Hematopoietic multipotent progenitor cell (in vitro differentiated cells): ENCODE measurements at places on chromosomes 6 and 20. TPM values are rescaled to one million over a fixed set of nuclear protein-coding genes. Genes with fewer than 3 reads are reported as not detected.

OR2H2 gene
- total RNA-seq, result under 0.01 TPM

DNA sequence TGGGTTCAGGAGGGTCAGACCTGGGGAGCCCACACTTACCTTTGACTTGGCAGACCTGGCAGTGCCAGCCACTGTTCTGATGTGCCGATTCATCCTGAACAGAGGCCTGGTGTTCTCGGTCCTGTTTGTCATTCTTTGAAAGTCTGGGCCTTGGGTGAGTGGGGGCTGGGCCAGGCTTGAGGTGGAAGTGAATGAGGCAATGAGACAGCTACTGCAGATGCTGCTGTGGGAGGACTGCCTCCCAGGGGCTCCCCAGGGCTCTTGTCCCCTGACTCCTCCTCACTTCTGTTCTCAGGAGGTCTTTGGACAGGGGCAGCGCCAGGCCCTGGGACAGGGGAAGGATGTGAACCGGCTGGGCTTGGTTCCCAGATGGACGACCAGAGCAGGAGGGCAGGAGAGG, 5.6 kb upstream of the TREML4 start:
- DNase-seq, result no peak

DNA sequence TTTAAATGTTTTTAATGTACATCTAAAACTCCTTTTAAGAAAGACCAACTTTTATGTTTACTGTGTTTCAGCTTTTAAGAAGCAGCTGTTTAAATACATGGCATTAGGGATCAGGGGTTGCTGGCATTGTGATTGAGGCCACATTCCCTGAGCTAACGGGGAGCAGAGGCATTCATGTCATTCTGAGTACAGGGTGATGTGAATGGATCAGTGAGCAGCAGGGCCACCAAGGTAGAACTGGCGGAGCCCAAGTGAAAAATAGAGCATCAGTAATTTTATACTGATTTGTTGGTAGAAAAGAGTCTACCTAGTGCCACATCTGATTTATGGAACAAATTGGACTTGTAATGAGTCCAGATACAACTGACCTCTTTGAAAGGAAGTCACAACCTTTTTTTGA, 467.3 kb downstream of the ADGRB3 start:
- DNase-seq, result no peak

DNA sequence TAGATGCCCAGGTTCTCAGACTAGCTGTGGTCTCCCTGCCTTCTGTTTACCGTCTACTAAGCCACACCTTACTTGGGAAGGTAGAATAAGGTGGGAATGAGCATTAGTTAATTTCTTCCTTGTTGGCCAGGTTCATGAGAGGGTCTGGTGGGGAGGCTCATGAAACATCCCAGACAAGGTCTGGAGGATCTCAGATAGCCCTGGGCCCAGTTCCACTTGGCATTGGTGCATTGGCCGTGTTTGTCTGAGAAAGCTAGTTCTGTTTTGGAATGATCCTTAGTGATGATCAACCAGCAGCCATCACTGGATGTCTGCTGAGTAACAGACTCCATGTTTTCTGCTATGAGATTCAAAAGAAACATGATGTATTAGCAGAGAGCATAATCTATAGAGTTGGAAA, 155.1 kb downstream of the SLC24A3 start:
- DNase-seq, result no peak

- DNase-seq, result no peak
Observed at GRCh38 chr6:17869010-17869752, 118.3 kb downstream of the KIF13A start.

DNA sequence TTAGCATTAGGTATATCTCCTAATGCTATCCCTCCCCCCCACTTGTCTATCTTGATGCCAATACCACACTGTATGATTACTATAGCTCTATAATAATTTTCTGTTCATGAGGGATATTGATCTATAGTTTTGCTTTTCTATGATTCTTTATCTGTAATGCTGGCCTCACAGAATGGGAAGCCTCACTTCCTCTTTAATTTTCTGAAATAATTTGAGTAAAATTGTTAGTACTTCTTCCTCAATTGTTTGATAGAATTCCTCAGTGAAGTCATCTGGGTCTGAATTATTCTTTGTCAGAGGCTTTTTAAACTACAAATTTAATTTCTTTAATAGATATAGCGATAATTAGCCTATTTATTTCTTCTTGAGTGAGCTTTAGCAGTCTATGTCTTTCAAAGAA, 31.2 kb downstream of the SIRPD start:
- DNase-seq, result no peak

OTOR gene
- not detected for total RNA-seq

BPIFA1 gene
- not detected for total RNA-seq

GRCh38 chr20:830011-830521, 3.4 kb upstream of the FAM110A start:
- DNase-seq, result no peak

GRCh38 chr6:15682965-15683822, 20.4 kb upstream of the DTNBP1 start:
- DNase-seq, result no peak

DNA sequence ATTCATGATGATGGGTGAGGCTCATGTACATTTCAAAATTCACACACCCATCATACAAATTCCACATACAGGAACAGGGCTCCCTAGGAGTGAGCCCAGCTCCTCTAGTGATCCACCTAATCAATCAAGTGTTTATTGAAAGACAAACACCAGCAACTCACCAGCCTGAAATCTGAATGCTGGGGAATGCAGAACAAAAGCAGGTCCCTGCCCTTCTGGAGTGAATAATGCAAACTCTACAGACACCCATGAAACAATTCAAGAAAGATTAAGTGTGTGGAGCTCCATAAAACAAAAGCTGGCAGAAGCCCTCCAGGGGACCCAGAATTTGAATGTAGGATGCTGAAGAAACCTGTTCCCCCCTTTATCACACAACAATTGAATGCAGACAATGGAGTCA, 396.7 kb upstream of the JARID2 start:
- no peak for DNase-seq

DNA sequence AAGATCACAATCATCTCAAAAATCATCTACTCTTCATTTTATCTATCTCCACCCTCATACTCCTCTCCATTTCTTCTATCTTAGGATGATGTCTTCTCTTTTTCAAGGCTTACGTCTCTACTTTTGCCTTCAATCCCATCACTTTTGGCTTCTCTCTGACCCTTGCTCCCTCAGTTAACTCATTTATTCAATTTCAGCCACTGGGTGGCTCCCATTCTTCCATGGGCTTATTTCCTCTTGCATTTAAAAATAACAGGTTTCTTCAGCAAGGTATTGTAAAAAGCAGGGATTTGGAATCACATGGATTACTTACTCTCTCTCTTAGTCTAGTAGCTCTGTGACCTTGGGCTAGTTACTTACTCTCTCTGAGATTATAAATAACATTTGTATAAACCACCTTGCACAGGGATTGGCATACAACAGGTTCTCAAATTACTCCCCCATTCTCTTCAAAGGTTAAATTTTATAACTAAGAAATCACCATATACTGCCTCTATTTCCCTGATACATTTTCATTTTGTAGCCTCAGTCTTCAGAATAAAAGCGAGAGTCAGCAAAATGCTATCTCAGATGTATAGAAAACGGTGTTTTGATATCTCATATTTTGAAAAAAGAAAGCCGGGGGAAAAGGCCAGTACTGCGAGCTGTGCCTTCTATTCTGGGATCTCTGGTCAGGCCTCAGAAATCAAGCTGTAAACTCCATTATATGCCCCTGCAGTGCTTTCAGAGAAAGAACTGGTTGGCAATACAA, 5.5 kb downstream of the ZSCAN12 start:
- no peak for DNase-seq

GRCh38 chr20:49544535-49544934, 23.4 kb downstream of the PTGIS start:
- no peak for DNase-seq

CALHM6 gene
- 77.8 TPM for total RNA-seq

CST7 gene
- total RNA-seq, result 18.6 TPM

GRCh38 chr6:24874128-24874527, 61.6 kb downstream of the RIPOR2 start:
- no peak for DNase-seq

TCP11 gene
- 2.2 TPM for total RNA-seq

KCNQ5 gene
- total RNA-seq, result 6.7 TPM

POU5F1 gene
- total RNA-seq, result not detected

TMEM217 gene
- 13.7 TPM for total RNA-seq

DNA sequence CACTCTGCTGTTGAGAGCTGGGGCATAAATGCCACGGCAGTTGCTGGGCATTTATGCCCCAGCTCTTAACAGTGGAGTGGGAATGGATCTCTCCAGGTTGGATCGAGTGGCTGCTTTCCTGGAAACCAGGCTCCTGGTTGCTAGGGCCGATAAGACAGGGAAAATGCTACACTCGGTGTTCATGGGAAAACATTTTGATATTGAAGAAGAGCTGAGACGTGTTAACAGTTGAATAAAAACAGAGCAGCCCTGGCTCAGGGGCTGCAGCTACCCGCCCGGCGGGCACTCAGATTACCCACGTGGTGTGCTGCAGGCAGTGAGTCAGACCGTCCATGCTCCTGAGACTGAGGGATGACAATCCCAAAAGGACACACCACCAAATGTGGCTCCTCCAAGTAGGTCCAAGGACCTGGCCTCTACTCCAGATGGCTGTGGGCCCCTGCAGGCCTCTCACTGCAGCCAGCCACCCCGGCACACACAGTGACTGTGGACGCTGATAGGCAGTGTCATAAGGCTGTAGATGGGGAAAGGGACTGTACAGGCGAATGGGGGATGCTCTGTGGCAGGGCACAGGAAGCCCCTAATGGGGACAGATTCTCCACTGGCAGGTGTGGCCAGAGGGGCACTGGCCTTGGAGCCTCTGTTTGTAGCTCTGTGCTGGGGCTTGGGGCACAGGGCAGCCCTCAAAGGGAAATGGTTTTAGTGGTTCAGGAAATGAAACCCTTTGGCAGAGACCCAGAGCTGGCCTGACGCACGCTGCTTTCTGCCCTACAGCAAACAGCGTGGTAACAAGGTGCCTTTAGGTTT, 237.8 kb downstream of the LY86 start:
- peak; percentile 83 for DNase-seq

DNA sequence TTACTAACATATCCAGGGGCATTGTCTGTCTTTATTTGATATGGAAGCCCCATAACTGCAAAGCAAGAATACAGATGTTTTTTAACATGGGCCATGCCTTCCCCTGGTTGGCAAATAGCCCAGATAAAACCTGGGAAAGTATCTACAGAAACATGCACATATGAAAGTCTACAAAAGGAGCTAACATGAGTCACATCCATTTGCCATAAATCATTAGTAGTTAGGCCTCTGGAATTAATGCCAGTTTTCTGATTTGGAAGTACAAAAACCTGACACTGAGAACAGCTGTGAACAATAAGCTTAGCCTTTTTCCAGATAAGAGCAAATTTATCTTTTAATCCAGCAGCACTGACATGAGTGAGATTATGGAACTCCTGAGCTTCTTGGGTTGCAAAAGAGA, 418.0 kb upstream of the IMPG1 start:
- no peak for DNase-seq

DNA sequence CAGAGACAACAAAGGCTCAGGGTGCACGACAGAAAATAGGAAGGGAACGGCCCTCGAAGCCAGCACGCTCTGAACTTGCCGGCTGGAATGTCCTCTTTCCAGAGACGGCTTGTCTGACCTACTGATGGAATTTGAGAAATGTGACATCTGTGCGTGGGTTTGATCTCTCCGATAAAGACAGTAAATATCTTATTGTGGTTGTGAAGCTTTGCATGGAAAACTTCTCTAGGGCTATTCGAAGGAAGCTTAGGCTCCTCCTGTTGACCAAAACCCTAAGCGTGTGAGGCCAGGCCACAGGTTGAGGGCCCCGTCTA, 247.3 kb downstream of the ZNF217 start:
- DNase-seq, result no peak

DNA sequence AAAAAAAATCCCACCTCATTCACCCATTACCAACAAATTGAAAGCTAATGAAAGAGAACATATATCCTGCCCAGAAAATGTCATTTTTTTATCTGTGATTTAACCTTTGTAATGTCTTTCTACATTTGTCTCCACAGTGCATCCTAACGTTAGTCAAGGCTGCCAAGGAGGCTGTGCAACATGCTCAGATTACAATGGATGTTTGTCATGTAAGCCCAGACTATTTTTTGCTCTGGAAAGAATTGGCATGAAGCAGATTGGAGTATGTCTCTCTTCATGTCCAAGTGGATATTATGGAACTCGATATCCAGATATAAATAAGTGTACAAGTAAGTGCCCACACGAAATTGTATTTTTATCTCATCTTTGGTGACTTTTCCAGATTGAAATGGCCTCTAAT, 30.0 kb downstream of the RSPO3 start:
- no peak for DNase-seq

DNA sequence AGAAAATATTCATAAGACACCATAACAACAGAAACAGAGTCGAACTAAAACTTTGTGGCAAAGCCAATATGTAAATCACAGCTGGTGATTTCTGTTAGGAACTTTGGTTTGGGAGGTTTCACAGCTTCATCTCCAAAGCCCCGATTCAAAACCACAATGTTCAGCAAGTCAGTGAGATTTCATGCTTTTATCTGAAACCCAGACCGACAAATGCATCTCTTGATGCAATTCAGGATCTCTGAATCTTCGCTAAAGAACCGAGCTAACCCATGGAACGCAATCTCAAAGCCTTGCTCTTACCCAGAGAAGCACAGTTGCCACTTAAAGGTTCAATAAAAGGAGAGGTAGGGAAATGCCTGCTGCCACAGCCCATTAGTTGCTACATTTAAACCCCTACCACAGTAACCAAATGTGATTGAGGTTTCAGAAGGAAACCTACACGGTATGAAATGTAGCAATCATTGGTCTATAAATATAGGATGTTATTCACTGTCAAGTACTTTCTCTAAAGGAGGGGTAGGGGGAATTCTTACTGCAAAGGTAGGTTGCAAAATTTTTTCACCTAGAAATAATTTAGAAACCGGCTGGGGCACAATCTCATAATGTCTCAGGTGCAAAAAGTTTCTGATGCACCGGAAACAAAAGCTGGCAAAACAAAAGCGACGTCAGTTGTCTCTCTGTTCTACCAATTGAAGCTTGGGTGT, 381.0 kb upstream of the ARID1B start:
- no peak for DNase-seq

DNA sequence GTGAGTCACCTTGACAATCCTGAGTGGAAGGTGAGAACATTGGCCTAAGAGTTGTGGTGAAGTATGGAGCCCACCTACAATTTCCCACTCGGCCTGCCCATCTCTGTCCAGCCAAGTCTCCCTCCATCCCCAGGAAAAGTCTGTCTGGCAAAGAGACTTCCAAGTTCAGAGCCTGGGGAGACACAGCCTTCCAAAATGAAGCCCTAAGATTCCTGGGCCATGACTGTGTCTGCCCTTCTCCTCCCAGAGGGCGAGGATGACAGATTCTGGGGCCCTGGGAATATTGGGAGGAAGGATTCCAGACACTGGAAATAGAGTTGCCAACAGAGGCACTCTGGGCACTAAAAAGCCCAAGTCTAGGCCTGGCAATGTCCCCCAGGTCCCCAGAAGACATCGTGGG, 176.8 kb downstream of the NFATC2 start:
- DNase-seq, result no peak

- DNase-seq, result no peak
Observed at GRCh38 chr6:64681416-64682160, 1025.4 kb downstream of the EYS start.
